Esophagus muscularis mucosa (tissue), 4 donors: ENCODE measurements at places on chromosomes 5 and 9.
A peak's percentile ranks its signal among the peaks of the same experiment; 100 is the strongest.

DNA sequence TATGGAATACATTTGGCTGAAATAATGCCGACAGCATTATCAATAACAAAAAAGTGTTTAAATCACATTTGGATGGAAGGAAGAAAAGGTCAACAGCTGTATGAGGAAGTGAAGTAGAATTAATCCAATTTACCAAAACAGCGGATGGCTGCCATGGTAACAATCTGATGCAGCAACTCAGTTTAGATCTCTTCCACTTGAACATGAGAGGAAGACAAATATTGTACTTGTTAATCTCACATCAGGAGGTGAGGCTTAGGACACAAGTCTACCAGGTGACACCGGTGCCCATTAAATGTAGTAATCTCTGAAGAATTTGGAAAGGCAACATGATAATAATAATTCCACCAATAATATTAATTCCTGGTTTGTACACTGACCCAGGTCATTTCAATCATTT, 2.4 kb downstream of the RASEF start:
- DNase-seq: no peak

- no peak for DNase-seq
These were observed 200.7 kb downstream of the TMEM232 start for GRCh38 chr5:110525762-110526161.

DNA sequence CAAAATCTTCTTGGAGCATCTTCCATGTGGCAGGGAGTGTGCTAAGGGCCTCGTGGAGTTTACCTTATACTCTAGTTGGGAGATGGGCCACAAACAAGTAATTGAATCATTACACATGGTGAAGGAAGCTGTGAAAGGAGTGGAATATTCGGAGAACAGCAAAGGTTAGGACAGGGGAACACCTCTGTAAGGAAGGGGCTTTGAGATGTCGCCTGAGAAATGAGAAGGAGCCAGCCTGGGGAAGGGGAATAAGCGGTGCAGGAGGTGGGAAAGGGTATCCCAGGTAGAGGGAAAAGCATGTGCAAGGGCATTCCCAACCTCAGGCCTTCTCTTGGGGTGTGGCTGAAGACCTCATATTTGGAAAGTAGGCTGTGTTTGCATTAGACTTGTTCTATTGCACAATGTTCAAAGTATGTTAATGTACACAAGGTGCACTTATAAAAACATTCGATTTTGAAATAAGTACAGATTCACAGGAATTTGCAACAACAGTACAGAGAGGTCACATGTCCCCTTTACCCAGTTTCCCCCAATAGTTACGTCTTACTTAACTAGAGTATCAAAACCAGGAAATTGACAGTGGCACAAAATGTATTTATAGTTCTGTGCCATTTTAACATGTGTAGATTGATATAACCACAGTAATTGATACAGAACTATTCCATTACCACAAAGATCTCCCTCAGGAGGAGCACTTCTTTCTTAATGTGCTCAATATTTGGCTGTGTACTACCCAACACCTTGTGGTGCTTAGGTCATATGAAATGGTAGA, 2.4 kb upstream of the STOM start:
- DNase-seq: no peak

DNA sequence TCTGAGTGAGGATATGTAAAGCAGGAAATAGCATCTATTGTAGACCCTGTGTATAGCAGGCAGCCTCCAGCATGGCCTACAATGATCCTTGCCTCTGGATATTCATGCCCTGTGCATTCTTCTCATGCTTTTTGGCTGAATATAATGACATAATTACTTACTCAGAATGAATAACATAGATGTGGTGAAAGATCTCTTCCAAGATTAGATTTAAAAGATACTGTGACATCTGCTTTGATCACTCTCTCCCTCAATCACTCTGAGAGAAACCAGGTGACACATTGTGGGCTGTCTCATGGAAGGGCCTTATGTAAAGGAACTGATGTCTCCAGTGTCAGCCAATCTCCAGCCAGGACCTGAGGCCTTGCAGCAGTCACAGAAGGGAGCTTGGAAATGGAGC, 376.7 kb downstream of the DNAH5 start:
- no peak for DNase-seq

DNA sequence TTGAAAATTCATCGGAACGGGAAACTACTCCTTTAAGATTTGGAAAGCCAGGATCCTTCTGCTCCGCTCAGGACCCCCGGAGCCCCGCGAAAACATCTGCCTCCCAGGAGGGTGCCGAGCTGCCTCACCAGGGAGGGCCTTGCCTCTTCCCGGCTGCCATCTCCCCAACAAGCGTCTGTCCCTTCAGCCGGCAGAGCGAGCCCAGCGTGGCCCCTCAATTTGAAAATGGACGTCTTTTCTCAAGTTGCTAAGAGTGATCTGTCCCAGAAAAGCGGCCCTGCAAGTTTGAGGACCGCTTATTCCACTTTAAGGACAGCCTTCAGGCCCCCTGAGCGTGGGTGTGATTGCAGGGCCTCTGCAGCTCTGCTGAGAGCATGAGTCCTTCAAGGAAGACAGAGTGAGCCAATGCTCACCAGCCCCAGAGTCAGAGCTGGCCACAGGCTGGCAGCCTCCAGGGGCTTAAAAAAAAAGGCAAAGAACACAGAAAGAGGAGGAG, 101.3 kb downstream of the PHF2 start:
- DNase-seq: peak; percentile 79

DNA sequence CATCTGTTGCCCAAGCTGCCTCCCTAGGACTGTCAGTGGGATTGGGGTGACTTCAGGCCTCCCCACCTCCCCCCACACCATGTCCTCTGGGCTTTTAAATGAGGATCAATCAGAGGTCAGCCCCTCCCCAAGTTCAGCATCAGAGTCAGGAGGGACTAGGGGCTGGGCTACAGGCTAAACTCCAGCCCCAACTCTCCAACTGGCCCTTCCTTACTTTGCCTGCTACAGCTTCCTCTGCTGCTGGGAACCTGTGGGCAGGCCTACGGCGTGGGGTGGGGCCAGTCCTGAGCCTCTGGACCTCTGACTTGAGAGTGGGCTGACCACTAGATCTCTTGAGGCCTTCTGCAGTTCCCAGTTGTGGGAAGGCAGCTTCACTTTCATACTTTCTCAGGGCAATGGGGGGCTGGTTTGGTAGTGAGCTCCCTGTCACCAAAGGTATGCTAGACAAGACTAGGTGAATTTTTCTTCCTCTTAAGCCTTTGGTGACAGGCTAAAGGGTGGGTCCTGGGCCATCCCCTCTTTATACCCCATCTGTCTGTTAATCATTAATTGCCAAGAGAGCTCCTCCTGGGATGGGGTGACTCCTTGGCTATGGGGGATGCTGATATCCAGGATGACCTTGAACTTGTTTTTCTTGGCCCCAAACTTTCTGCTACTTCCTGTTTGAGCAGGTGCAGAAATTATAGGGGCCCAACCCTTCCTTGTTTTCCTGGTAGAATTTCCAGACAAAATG, 10.8 kb upstream of the DAB2IP start:
- no peak for DNase-seq

- DNase-seq: no peak
These were observed 34.4 kb downstream of the COL23A1 start for GRCh38 chr5:178555771-178556211.

- no peak for DNase-seq
These were observed 235.7 kb upstream of the PRR16 start for GRCh38 chr5:120228262-120229031.

DNA sequence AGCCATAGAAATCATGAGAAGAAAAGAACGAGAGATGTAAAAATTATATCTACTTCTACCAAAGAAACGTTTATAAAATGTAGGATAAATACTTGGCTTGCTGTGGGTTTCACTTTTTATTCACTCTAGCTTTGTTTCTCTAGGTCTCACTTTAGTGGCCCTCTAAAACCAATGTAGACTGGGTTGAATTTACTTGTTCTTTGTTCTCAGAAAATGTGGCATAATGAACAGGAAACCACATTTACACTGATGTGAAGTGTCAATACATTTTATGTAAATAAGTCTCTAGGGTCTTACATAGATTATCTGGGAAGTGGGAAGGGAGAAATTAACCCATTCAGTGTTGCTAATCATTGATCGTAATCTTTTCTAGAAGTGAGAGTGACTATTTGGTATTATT, 58.9 kb downstream of the PLPPR1 start:
- DNase-seq: no peak

GRCh38 chr5:52682492-52682891, 105.2 kb upstream of the ITGA1 start:
- no peak for DNase-seq

GRCh38 chr9:126152622-126153362, 173.8 kb upstream of the MVB12B start:
- DNase-seq: no peak

DNA sequence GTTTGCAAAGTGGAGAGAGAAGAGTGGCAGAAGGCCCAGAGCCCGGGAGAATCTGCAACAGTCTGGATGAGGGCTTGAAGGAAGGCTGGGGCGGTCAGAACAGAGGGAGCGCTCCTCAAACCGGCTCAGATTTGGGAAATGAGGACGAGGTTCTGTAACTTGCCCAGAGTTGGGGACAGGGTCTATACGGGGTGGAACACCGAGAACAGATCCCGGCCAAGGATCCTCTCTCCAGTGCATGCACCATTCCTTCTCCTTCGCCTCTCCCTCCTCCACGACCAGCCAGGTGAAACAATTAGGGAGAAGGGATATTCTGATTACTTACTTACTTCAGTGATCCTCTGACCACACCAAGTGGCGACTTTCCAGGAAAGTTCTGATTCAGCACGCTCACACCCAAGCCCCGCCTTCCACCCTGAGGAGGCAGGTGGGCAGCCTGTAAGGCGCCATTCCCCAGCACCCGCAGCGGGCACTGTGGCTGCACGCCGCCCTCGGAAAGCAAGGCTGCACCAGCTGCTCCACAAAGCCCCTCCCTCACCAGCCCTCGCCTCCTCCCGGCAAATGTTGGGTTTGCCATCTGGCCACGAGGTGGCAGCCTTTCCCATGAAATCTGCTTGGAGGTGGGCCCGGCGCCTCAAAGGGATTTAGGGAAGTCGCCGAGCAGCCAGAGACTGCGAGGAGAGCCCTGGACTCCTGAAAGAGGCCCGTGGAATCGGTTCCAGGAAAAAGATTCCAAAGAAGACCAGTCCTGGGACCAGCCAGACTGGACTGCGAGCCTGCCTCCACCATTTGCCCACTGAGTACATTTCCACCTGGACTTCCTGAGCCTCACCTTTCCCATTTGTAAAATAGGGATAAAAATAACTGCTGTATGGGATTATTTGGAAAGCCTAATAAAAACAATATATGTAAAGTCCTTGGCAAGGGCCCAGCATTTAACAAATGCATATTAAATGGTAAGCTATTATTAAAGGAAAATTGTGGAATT, 22.2 kb upstream of the WWC1 start:
- DNase-seq: peak; percentile 95

GRCh38 chr5:138792195-138792790, 39.1 kb downstream of the CTNNA1 start:
- DNase-seq: no peak

DNA sequence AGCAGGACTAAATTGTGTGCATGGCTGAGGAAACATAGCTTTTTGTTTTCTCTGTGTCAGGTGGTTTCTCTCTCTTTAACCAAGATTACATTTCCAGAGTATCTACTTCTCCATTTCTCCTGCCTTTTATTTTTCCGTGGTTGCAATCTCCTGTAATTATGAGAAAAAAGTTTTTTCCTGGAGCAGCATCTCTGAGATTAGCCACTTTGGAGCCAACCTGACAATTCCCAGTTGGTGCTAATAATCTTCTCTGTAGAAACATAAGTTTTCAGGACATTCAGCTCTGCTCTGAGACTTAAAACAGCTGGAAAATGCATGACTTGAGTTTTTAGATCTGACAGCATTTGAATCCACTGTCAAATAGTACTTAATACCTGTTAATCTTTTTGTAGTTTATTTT, 67.1 kb upstream of the GAS1 start:
- DNase-seq: no peak
